ENCODE measurements at places on chromosomes 5 and 9. TPM values are rescaled to one million over a fixed set of nuclear protein-coding genes. Genes with fewer than 3 reads are reported as not detected.

- no peak for DNase-seq
Measured at GRCh38 chr5:176574297-176574591, 25.1 kb downstream of the CDHR2 start.

- DNase-seq, result no peak
Measured at GRCh38 chr5:4124221-4124970, 528.8 kb downstream of the IRX1 start.

- DNase-seq, result peak; percentile 42
Measured at GRCh38 chr9:4490705-4491625, 697 bp downstream of the SLC1A1 start.

- DNase-seq, result no peak
Measured at GRCh38 chr5:115160975-115161475, 8.7 kb downstream of the TRIM36 start.

GRCh38 chr5:18534119-18534518, 899.9 kb downstream of the TAF11L14 start:
- no peak for DNase-seq

DNA sequence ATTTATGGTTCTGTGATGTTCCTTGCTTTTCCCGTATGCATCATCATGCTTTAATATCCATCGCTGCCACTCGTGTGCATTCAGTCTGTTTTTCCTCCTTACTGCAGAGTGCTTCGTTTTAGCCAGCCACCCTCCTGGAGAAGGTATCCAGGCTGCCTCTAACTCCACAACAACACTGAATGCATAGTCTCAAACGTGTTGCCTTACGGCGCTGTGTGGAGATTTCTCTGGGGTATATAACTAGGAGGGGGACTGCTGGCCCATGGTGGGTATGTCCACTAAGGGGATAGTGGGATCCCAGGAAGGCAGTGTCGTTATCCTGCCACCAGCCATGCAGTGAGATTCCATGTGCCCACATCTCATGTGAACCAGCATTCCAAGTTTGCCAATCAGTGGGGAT, 16.4 kb downstream of the BTNL9 start:
- no peak for DNase-seq

- DNase-seq, result peak; percentile 25
Measured at GRCh38 chr9:93300585-93301081, 116.7 kb downstream of the WNK2 start.

DNA sequence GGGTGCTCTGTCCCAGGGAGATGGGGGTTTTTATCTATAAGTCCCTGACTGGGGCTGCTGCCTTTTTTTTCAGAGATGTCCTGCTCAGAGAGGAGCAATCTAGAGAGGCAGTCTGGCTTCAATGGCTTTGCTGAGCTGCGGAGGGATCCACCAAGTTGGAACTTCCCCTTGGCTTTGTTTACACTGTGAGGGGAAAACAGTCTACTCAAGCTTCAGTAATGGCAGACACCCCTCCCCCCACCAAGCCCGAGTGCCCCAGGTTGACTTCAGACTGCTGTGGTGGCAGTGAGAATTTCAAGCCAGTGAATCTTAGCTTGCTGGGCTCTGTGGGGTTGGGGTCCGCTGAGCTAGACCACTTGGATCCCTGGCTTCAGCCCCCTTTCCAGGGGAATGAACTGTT, 375.8 kb downstream of the RAB3C start:
- DNase-seq, result no peak

DNA sequence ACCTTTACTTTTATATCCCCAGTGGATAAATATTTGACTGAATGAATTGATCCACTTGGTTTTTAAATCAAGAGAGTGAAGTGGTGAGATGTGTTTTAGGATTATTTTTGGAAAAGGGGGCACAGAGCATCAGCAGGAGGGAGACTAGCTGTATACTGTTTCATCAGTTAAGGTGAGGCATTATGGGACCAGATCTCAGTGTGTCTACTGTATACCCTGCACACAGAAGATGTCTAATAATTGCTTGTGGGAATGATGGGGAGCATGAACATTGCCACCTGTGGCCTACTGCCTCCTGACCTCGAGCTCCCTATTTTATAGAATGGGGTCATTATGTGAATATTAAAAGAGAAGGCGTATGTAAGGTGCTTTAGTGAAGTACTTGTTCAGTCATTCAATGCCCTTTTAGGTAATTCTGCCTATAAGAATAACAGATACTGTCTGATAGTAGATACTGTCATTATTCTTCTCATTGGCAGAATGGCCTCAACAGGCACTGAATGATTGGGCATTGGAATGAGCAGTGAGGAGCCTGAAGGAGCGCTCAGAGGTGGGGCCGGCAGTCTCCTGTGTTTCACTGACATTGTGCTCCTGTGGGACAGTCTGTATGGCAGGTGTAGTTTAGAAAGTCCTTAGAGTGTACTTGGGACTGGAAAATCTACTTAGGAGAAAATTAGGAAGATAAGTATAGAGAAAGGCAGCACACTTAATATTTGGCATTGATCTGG, 47.4 kb upstream of the FAM120AOS start:
- DNase-seq, result no peak

- DNase-seq, result no peak
Measured at GRCh38 chr9:4317681-4318080, 17.8 kb upstream of the GLIS3 start.

DNA sequence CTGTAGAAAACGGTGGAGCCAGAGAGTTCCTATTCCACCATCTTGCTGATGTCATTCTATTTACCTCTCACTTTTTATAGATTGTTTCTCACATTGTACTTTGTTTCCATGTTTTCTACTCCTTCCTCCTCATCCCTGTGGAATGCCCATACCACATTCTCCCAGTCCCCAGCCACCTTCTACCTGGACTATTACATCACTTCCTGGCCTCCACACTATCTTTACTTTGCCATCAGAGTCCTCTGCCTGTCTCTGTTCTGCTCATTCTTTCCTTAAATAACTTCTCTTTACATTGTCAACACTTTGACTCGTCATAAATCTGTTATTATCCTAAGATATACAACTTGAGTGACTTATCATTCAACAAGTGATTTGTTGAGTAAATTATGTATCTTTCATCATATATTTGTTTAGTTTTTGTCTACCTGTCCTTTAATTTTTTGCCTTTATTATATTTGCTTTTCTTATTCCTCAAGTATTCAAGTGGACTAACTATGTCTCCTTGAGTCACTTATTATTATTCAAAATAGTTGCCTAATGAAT, 182.5 kb downstream of the ADGRV1 start:
- no peak for DNase-seq

The FOXB2 gene
- not detected for total RNA-seq

The ZDHHC11 gene
- total RNA-seq, result 9.4 TPM

The AJM1 gene
- total RNA-seq, result 6.1 TPM
